CD8-positive, alpha-beta memory T cell (primary cell): ENCODE measurements at places on chromosomes 16 and 17.
A peak's percentile ranks its signal among the peaks of the same experiment; 100 is the strongest.

GRCh38 chr17:68909066-68909465 lies 46.1 kb downstream of the ABCA8 start:
- DNase-seq = no peak

DNA sequence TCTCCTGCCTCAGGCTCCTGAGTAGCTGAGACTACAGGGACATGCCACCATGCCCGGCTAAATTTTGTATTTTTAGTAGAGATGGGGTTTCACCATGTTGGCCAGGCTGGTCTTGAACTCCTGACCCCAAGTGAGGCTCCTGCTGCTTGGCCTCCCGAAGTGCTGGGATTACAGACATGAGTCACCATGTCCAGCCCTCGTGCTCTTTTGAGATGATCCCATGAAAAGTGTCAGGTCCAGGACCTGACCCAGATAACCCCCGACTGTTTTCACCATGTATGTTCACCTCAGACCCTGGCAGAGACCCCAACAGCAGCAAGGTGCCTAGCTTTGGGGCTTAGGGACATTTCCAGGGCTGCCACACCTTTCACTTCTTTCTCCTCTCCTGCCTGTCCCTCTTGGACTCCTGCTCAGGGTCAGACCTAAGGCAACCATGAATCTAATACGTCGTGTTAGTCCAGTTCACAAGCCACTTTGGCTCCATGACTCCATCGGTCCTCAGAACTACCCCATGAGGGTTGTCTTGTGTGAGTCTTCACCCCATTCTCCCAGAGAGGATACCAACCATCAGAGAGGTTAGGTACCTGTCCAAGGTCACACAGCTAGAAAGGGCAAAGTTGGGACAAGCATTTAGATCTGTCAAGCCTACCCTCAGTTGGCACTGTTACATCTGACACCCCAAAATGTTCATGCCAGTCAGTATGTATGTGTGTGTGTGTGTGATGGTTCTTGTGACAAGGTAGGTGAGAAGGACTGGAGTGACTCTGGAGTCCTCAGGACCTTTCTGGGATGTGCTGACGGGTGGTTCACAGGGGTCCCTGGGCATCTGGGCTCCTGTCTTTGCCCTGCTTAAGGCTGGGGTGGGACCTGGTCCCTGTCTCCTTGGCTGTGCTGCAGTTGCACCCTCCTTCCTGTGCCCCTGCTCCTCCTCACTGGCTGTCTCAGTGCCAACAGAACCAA lies 23.1 kb upstream of the MAP3K14 start:
- no peak for DNase-seq

GRCh38 chr17:2151358-2152033 lies 96.6 kb downstream of the HIC1 start:
- no peak for DNase-seq

DNA sequence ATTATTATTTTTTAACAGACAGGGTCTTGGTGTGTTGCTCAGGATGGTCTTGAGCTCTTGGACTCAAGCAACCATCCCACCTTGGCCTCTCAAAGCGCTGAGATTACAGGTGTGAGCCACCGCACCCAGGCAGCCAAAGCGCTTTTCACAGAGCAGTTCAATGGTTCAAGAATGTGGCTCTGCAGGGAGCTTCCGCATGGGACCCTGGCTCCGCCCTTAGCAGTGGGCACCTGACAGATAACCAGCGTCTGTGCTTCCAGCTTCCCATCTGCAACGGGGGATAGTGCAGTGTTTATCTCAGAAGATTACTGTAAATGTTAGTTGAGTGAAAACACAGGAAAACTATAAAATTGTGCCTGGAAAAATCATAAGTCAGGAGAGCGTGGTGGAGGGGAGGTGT lies 99.4 kb downstream of the KCNJ12 start:
- DNase-seq = no peak

- DNase-seq = no peak
Observed at GRCh38 chr17:76688165-76688622, 22.6 kb downstream of the MXRA7 start.

DNA sequence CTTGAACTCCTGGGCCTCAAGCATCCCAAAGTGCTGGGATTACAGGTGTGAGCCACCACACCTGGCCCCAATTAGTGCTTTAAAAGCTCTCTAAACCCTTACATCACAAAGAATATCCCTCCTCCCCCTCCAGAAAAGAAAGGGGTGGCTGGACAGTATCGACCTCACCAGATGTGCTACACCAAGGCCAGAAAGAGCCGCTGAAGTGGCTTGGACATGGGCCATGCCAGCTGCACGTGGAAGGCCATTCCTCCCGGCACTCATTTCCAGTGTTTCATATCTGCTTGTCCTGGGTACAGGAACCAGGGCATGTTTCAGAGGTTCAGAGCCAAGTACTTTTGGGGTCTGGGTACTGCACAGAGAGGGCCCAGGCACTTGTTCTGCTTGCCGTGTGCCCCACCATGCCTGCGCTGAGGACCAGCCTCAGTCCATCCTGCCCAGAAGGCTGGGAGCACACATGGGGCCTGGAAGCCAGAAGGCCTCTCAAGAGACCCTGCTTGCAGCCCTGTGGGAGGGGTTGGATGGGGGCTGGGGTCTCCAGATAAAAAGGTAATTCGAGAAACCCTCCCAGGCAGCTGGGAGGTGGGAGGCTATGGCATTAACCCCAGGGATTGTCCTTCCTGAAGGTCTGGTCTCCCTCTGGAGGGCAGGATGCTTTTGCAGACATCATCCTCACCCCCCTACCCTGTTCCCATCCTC lies 3.5 kb upstream of the SRRM2 start:
- DNase-seq = no peak

DNA sequence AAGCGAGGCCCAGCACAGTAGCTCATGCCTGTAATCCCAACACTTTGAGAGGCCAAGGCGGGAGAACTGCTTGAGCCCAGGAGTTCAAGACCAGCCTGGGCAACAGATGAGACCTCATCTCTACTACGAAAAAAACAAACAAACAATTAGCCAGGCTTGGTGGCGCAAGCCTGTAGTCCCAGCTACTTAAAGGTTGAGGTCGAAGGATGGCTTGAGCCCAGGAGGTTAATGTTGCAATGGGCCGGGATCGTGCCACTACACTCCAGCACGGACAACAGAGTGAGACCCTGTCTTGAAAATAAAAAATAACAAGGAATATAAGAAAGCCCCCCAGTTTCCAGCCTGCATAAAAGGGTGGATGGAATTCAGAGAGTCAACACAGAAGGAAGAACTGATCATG lies 40.3 kb downstream of the ARHGAP17 start:
- no peak for DNase-seq

GRCh38 chr16:51407199-51407598 lies 256.1 kb upstream of the SALL1 start:
- no peak for DNase-seq

- DNase-seq = no peak
Observed at GRCh38 chr17:79808763-79809529, 12.1 kb upstream of the CBX8 start.

DNA sequence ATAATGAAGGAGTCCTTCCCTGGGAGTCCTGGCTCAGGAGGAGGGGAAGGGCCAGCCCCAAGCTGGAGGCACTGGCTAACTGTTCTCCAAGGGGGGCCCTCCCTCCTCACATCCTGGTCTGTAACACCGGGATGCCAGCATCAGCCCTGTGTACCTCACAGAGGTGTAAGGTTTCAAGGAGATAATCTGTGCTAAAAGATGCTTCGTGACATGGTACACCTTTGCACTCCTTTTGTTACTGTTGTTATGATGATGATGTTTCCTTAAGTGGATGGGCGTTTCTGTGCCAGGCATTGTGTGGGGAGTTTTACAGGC lies 236.7 kb upstream of the TNRC6C start:
- DNase-seq = no peak

GRCh38 chr16:10583269-10583668 lies 2.9 kb upstream of the EMP2 start:
- no peak for DNase-seq

GRCh38 chr16:75929046-75929445 lies 202.8 kb upstream of the CPHXL start:
- DNase-seq = no peak

DNA sequence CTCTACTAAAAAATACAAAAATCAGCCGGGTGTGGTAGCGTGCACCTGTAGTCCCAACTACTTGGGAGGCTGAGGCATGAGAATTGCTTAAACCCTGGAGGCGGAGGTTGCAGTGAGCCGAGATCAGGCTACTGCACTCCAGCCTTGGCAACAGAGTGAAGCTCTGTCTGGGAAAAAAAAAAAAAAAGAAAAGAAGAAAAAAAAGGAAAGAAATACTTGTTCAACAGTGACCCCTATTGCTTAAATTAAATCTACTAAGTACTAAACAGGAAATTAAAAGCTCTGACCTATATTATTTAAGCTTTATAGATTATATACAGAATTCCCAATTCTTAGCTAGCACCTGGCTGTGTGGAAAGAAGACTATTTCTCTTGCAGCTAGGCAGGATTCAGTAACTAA lies 48.9 kb downstream of the FBXL20 start:
- no peak for DNase-seq

GRCh38 chr16:1777375-1778199 lies 4.7 kb upstream of the MRPS34 start:
- no peak for DNase-seq

GRCh38 chr16:84700446-84701300 lies 873 bp downstream of the USP10 start:
- peak; percentile 23 for DNase-seq

DNA sequence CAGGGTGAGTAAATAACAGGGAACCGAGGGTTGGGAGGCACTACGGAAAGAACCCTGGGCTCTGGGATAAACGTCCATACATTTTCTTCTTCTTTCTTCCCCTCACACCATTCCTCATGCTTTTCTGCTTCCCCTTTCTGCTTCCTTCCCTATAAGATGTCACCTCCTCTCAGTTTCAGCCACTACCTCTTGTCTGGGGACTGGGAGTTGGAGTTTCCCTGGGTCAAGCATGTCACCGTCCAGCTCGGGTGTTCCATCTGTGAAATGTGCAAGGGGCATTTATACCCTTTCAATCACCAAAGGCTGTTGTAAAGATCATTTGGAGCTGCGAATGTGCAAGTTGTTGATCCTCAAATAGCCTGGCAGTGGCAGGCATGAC lies 17.5 kb upstream of the CCL22 start:
- DNase-seq = no peak

GRCh38 chr17:80885947-80886582 lies 105.6 kb upstream of the CHMP6 start:
- DNase-seq = peak; percentile 21

DNA sequence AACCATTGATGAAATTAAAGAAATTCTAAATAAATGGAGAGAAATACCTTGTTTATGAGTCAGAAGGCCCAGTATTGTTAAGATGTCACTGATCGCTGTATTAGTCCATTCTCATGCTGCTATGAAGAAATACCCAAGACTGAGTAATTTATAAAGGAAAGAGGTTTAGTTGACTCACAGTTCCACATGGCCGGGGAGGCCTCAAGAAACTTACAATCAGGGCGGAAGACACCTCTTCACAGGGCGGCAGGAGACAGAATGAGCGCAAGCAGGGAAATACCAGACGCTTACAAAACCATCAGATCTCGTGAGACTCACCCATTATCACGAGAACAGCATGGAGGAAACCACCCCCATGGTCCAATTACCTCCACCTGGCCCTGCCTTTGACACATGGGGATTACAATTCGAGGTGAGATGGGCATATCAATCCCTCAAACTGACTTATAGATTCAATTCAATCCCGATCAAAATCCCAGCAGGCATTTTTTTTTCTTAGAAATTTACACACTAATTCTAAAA lies 157.2 kb downstream of the ENGASE start:
- no peak for DNase-seq

- DNase-seq = no peak
Observed at GRCh38 chr17:9115214-9116191, 94.2 kb downstream of the NTN1 start.

DNA sequence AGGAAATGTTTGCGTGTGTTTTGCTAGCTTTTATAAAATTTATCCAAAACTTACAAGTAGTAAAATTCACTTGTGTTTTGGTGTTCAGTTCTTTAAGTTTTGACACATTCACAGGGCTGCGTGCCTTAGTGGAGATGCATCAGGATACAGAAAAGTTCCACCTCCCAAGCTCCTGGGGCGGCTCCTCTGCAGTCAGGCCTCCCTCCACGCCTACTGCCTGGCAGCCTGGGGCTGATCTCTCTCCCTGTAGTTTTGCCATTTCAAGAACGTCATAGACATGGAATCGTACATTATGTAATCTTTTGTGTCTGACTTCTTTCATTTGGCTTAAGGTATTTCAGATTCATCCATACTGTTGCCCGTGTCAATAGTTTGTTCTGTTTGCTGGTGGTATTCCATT lies 27.2 kb upstream of the IRF8 start:
- no peak for DNase-seq

DNA sequence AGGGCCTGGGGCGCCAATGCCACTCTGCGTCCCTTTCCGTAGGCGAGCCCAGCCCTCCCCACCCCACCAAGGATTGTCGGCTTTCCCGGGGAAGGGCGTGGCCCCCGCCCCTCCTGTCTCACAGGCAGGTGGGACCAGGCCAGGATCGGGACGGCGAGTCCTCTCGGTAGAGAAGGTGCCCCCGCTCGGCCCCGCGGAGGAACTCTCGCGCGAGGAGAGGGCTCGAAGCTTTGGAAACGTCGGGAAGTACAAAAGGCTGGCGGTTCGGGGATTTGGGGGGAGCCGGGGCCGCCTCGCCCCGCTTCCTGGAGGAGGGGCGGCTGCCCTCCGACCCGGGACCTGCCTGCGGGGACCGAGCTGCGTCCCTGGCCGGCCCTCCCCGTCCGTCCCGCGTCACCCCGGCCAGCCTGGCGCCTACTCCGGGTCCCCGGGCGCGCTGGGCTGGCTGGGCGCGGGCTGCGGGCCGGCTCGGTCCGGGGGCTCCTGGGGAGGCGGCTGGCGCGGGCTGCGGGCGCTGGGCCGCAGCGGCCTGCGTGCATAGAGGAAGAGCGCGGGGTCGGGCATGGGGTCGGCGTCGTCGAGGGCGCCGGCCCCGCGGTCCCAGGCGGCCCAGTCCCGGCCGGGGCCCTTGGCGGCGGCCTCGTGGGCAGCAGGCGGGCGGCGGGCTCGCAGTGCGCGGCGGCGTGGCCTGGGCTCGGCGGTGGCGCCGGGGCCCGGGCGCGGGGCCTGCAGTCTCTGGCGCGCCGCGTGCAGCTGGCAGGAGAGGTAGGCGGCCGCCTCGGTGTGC lies 12.6 kb upstream of the CLUH start:
- DNase-seq = no peak

DNA sequence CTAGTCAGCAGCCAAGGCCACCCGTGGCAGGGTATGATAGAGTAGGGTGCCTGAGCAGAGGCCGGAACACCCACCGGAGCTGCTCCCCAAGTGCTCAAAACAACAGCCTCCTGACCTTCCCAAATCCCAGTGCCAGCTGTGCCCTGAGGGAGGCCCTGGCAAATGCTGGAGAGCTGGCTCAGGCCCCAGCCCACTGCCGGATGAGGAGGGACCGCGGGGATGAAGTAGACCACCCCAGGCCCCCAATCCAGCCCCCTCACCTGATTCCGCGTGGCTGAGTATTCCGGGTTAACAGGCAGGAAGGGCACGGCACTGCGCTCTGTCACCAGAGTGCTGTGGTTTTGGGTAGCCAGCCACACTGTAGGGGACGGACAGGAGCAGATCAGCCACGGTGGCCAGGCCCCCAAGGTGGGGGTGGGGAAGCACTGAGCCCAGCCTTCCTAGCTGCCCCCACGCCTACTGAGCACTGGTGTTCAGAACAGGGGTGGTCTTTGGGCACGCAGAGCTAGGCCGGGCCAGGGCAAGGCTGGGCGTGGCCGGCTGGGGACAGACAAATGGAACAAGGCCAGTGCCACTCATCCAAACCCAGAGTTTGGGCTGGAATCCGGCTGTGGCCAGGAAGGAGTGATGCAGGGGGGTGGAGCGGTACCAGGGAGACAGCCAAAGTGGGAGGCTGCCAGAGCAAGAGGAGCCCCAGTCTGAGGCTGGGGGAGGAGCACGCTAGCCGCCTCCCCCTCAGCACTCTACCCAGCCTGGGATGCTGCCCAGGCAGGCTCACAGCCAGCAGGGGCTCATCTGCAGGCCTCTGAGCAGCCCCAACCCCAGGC lies 9.1 kb downstream of the TP53I13 start:
- no peak for DNase-seq
